ENCODE measurements at places on chromosomes 2 and 18. TPM values are rescaled to one million over a fixed set of nuclear protein-coding genes. Genes with fewer than 3 reads are reported as not detected.

- peak overlapping the region; percentile 96 for H3K4me3 ChIP-seq
- no peak for DNase-seq
- peaks cover 35% of the 10 kb centered on the region for H3K4me1 ChIP-seq
- peaks cover 46% of the 10 kb centered on the region for H3K36me3 ChIP-seq
Observed at GRCh38 chr2:152716805-152717227, 445 bp downstream of the PRPF40A start.

SFTPB gene
- 5.6 TPM for total RNA-seq

HOXD13 gene
- total RNA-seq = not detected

PCARE gene
- total RNA-seq = not detected

DNA sequence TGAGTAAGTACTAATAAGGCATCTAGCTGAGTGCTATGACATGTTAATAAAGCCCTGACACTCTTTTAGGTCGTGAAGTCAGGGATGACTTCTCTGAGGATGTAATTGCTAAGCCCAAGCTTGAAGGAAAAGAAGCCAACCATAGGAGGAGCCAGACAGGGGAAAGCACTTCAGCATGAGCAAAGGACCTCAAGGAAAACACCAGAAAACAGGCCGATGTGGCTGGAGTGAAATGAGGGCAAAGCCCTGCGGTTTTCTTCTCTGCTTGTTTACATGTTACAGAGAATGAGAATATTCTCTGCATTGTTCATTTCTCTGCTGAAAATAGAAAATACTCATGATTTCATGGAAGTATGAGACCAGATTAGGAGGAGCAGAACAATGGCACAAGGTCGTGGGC, 112.5 kb upstream of the ARHGAP28 start:
- H3K36me3 ChIP-seq = no peaks in the 10 kb centered on the region
- DNase-seq = no peak
- H3K4me1 ChIP-seq = no peaks in the 10 kb centered on the region
- no peak overlapping the region for H3K27ac ChIP-seq
- H3K4me3 ChIP-seq = no peak overlapping the region
- H3K27me3 ChIP-seq = no peaks in the 10 kb centered on the region

DNA sequence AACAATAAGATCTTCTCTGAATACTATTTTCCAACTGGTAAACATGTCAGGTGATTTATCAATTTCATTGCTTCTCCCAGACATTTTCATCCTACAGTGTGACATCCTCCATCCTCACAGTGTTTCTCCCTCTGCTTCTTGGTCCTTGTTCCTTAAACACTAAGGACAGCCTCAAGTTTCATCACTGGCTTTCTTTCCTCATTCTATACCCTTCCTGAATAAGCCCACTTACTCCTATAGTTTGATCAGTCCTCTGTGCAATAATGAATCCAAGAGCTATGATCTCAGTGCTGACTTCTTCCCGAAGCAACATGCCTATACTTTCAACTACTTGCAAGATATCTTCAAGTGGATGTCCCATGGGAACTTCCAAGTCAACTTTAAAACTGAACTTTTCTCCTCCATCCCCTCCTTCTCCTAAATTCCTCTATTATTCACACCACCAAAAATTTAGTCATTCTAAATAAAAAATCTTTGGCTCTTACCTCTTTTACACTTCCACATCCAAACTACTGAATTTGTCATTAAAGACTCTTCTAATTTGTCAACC, 87.6 kb downstream of the FAM228A start:
- H3K27ac ChIP-seq = no peak overlapping the region
- H3K4me1 ChIP-seq = no peaks in the 10 kb centered on the region
- no peaks in the 10 kb centered on the region for H3K27me3 ChIP-seq

GRCh38 chr18:48138660-48139430, 208.4 kb upstream of the SMAD2 start:
- no peak overlapping the region for H3K4me3 ChIP-seq
- no peaks in the 10 kb centered on the region for H3K36me3 ChIP-seq
- peaks cover 12% of the 10 kb centered on the region for H3K27me3 ChIP-seq

C2orf66 gene
- total RNA-seq = 0.33 TPM

L3MBTL4 gene
- total RNA-seq = 0.87 TPM

LCT gene
- not detected for total RNA-seq

GRCh38 chr2:192448881-192449280, 254.1 kb upstream of the TMEFF2 start:
- no peaks in the 10 kb centered on the region for H3K4me1 ChIP-seq
- H3K27me3 ChIP-seq = no peaks in the 10 kb centered on the region
- H3K36me3 ChIP-seq = no peaks in the 10 kb centered on the region

ZNF396 gene
- 2.8 TPM for total RNA-seq

DNA sequence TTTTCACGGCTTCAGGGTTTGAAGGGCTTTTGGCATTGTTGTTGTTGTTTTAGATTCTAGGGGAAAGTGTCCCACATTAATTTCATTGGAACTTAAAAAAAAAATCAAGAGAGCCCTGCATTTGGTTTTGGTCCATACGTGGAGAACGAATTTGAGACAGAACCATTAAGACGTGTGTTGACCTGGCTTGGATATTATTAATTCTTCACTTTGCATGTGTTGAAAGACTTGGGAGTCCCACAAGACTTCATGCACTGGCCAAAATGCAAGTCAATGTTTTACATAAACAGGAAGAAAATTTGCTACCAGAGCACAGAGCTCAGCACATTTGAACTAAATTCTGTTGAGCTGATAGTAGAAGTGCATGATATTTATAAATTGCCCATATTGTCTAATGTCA, 761.2 kb upstream of the ACVR2A start:
- no peak overlapping the region for H3K27ac ChIP-seq
- no peak overlapping the region for H3K4me3 ChIP-seq
- H3K27me3 ChIP-seq = no peaks in the 10 kb centered on the region

DNA sequence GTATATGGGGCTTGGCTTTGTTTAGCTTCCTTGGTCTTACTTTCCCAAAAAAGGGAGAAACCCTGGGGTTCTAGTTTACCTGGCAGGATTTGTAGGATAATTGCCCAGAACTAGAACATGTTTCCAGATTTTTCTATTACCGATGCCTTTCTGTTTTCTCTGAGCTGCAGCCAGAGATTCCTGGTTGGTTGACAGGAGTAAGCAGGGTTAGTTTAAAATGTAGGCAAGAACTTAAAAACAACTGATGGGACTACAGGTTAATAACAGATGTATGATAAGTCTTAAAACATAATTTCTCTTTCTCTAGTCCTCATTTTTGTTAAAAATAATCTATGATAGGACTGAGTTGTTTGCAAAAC, 38.9 kb upstream of the GMCL1 start:
- peaks cover 6% of the 10 kb centered on the region for H3K36me3 ChIP-seq
- no peak overlapping the region for H3K4me3 ChIP-seq
- H3K4me1 ChIP-seq = no peaks in the 10 kb centered on the region

DNA sequence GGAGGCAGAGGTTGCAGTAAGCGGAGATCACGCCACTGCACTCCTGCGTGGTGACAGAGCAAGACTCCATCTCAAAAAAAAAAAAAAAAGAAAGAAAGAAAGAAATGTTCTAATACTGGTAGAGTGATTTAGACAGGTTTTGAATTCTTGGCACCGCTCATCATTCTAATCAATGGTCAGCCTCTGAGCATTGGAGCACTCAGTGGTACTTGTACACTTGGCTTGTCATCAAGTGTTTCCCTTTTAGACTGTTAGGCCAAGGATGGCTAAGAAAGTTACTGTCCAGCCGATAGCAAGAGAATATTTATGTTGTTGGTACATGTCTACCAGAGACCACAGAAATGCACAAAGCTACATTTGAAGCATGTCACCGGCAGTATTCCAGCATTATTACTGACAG, 444.1 kb upstream of the RAB12 start:
- DNase-seq = no peak
- H3K4me1 ChIP-seq = no peaks in the 10 kb centered on the region
- no peaks in the 10 kb centered on the region for H3K36me3 ChIP-seq
- H3K4me3 ChIP-seq = no peak overlapping the region

REG1B gene
- 2.0 TPM for total RNA-seq

CRYBA2 gene
- not detected for total RNA-seq

DNA sequence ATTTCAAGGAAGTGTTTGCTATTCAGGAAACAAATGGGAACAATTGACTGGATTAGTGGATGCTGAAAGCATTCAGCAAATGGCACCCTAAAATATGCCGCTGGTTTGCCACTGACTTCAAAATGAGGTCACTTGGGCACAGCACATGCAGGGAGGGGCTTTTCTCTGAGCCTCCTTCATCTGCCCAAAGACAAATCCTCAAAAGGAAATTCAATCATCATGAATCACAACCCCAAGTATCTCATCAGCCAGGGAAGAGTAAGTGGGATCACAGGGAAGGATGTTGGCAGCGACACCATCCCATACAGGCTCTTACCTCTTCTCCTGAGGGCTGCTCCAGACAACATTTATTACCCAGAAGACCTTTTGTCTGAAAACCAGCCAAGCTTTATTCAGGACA, 14.4 kb upstream of the SP140L start:
- H3K4me3 ChIP-seq = no peak overlapping the region
- no peaks in the 10 kb centered on the region for H3K27me3 ChIP-seq
- no peaks in the 10 kb centered on the region for H3K4me1 ChIP-seq
- no peak overlapping the region for H3K27ac ChIP-seq

REG3G gene
- total RNA-seq = not detected

- no peak for DNase-seq
- no peak overlapping the region for H3K4me3 ChIP-seq
- H3K36me3 ChIP-seq = no peaks in the 10 kb centered on the region
- H3K27me3 ChIP-seq = no peaks in the 10 kb centered on the region
- no peaks in the 10 kb centered on the region for H3K4me1 ChIP-seq
- no peak overlapping the region for H3K27ac ChIP-seq
Observed at GRCh38 chr2:229728370-229728769, 14.0 kb upstream of the DNER start.

DNA sequence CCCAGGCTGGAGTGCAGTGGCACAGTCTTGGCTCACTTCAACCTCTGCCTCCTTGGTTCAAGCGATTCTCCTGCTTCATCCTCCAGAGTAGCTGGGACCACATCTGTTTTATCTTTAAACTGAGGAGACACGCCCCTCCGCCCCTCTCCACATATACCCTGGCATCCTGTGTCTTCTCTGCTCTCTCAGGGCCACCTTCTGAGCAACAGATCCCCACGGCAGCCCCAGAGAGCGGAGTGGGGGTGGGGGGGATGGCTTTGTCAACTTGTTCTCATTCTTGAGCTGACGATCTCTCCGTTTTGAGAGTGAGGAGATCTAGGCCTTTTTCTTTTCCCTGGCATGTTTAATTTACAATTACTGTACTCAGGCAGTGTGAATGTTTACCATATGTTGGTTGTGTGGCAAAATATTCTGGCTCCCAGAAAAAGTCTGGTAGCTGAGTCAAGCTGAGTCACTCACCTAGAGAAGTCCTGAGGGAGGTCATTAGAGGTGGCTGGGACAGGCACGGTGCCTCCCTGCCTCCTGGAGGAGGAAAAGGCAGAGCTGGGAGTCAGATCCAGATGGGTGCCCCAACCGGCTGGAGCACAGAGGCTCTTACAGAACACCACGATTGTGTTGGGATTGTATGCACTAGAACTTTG, 19.5 kb upstream of the ID2 start:
- H3K27ac ChIP-seq = no peak overlapping the region
- 0 out of 2 replicates have a peak, but pooled peaks cover 3% of the 10 kb centered on the region for H3K4me1 ChIP-seq
- H3K4me3 ChIP-seq = no peak overlapping the region

DNA sequence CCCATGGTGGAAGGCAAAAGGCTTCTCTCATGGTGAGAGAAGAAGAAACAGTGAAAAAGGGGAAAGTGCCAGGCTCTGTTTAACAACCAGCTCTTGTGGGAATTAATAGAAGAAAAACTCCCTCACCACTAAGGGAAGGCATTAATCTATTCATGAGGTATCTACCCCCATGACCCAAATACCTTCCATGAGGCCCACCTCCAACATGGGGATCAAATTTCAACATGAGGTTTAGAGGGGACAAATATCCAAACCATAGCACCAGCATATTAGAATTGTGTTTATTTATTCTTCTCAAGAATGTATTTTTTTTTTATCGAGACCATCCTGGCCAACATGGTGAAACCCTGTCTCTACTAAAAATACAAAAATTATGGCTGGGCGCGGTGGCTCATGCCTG, 4.9 kb upstream of the CFLAR start:
- DNase-seq = no peak
- peaks cover 5% of the 10 kb centered on the region for H3K4me1 ChIP-seq
- no peaks in the 10 kb centered on the region for H3K36me3 ChIP-seq
- no peaks in the 10 kb centered on the region for H3K27me3 ChIP-seq

MAP2 gene
- total RNA-seq = 44.9 TPM

DNA sequence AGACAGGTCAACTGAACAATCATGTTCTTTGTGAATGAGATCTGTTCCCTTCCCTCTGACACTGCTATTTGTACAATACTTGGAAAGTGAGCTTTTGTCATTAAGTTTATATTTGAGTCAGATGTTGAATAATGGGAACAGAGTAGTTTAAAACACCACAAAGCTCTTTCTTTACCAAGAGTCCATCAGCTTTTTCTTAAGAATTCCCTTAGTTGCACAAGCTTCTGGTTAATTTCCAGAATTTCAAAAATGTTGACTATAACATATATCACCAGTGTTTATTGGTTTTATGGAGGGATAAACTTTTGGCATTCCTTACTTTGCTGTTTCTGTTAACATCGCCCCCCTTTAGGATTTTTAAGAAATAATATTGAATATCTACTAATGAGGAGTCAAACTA, 403.7 kb downstream of the CCDC85A start:
- no peaks in the 10 kb centered on the region for H3K4me1 ChIP-seq
- H3K4me3 ChIP-seq = no peak overlapping the region
- H3K27me3 ChIP-seq = no peaks in the 10 kb centered on the region
- no peaks in the 10 kb centered on the region for H3K36me3 ChIP-seq

DNA sequence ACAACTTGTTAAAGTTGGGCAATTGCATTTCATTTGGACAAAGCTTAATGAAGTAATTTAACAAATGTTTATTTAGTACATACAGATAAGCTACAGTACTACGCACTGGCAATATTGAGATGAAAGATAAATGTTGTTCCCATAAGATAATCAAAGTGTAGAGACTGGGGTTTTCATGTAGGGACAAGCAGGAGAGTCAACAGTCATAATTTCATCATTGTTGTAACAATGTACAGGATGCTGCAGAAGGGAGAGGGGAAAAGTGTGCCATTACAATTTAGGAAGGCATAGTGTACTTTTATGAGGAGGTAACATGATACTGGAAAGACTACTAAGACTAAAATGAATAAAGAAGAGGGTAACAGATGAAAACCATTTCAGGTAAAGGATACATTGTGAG, 441.6 kb downstream of the ERBB4 start:
- H3K27me3 ChIP-seq = no peaks in the 10 kb centered on the region
- no peaks in the 10 kb centered on the region for H3K4me1 ChIP-seq
- H3K4me3 ChIP-seq = no peak overlapping the region
- no peaks in the 10 kb centered on the region for H3K36me3 ChIP-seq
- no peak for DNase-seq
- no peak overlapping the region for H3K27ac ChIP-seq

- 0 out of 2 replicates have a peak, but pooled peaks cover 3% of the 10 kb centered on the region for H3K27me3 ChIP-seq
- H3K4me3 ChIP-seq = peak overlapping the region; percentile 64
- peaks cover 17% of the 10 kb centered on the region for H3K4me1 ChIP-seq
- H3K36me3 ChIP-seq = no peaks in the 10 kb centered on the region
Observed at GRCh38 chr2:85888020-85888683, 638 bp downstream of the ST3GAL5 start.

- no peak overlapping the region for H3K27ac ChIP-seq
- H3K4me1 ChIP-seq = peaks cover 17% of the 10 kb centered on the region
- no peak for DNase-seq
- no peak overlapping the region for H3K4me3 ChIP-seq
Observed at GRCh38 chr2:232882085-232882484, 12.0 kb downstream of the SNORC start.

PGAP1 gene
- 15.7 TPM for total RNA-seq

Data from Panc1 (cell line).